ENCODE measurements at places on chromosomes 5 and 9.

GRCh38 chr9:109012876-109013678 is at the start of gene CTNNAL1:
Gene CTNNAL1, minus strand, starts transcription at chr9:109013499. Its CDS starts 57 bp downstream, at chr9:109013442.
- DNase-seq, result peak; percentile 75

DNA sequence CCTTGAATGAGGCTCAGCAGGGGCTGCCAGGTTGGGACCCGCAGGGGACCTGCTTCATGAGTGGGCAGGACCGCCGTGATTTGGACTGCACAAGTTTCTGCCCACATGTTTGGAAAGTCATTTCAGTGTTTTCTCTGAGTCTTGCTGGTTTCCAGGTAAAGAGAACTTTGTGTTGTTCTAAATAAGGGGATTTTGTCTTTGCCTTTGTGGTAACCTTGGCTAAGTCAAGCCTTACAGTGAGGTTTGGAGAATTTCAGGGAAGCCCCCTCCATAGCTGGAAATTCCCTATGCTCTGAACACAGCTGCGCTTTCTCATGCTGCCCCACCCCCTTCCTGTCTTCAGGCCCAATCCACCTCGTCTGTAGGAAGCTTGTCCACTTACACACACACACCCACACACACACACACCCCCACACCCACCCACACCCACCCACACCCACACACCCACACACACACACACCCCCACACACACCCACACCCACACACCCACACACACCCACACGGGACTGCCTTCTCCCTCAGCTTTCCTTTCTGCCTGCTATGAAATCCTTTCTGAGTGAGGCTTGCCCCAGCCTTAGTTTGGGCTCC is 270.1 kb downstream of the HSPA4 start:
- no peak for DNase-seq

GRCh38 chr9:87535817-87536539 is 38.3 kb downstream of the DAPK1 start:
- no peak for DNase-seq

DNA sequence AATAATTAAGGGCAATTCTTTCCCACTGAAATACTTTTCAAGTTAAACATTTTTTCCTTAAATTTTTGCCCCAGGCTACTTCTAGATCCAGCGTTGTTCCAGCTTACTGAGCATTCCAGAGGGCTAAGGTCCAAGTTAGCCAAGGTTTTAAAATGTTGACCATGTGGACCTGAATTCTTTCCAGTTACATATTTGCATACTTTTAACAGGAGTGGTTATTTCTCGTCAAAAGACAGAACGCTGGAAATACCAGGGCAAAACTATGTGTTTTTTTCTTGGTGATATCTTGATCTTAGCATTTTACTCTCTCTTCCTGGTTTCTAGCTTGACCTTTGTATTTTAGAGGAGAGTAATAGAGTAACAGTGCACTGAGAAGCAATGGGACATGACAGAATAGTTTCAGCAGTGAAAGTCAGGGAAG is 32.8 kb downstream of the TMC1 start:
- no peak for DNase-seq

DNA sequence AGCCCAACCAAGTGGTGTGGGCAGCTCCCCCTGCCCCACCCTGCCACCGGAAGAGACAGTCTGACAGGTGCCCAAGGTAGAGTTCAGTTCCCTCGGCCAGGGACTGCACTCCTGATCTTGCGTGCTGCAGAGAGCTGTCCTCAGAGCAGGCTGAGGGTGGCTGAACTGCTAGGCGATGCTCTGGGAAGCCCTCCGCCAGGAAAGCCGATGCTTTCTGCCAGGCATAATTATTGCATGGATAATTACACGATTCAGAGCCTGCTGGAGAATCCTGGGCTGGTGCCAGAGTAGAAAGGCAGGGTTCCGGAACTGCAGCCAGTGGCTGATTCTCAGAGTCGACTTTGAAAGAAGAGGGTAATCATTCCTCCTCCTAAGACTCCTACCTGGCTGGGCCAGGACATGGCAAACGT is 19.3 kb downstream of the KCNIP1 start:
- no peak for DNase-seq

GRCh38 chr5:123722451-123722850 is 210.5 kb downstream of the CSNK1G3 start:
- no peak for DNase-seq

DNA sequence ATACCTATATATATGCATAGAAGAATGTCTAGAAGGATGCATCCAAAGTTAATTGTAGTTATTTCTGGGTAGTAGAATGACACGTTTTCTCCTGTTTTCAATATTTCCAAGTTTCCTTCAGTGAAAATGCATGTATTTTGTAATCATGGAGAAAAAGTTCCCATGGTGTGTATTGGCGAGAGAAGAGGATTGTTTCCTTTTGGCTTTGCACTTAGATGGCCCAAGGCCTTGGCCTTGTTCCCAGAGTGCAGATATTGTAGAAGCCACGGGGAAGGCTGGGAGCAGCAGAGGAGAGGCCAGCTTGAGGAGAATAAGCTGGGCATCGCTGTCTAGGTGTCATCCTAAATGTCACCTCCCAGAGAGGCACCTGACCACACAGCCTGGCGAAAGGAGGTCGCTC is 44.0 kb downstream of the IRF1 start:
- DNase-seq, result no peak

- DNase-seq, result no peak
Measured at GRCh38 chr9:107137495-107138202, 145.4 kb upstream of the RAD23B start.

GRCh38 chr9:134053401-134053871 is 14.4 kb downstream of the BRD3 start:
- no peak for DNase-seq

Data from stimulated activated CD8-positive, alpha-beta memory T cell treated with anti-CD3 and anti-CD28 coated beads, Interleukin-12 subunit alpha, Interleukin-12 subunit beta, amount 100 ng/mL, for 4 hours (primary cell).